H1 (cell line): ENCODE measurements at places on chromosomes 7 and 10.

DNA sequence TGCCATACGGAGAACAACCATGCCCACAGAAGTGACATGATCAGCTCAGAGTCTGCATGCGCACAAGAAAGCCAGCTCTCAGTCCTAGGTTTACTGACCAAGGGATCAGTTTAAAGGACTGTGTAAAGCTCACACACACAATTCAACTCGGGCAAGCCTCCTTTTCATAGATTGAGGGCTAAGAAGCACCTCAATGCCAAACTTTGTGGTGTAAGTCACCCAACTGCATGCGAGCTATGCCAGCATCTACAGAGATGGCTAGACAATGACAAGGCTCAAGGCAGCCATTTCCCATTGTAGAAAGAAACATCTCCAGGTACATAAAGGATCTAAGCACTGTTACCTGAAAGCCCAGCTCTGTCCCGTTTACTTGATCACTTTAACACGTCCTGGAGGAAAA, 36.8 kb downstream of the GPAM start:
- no peak for DNase-seq

DNA sequence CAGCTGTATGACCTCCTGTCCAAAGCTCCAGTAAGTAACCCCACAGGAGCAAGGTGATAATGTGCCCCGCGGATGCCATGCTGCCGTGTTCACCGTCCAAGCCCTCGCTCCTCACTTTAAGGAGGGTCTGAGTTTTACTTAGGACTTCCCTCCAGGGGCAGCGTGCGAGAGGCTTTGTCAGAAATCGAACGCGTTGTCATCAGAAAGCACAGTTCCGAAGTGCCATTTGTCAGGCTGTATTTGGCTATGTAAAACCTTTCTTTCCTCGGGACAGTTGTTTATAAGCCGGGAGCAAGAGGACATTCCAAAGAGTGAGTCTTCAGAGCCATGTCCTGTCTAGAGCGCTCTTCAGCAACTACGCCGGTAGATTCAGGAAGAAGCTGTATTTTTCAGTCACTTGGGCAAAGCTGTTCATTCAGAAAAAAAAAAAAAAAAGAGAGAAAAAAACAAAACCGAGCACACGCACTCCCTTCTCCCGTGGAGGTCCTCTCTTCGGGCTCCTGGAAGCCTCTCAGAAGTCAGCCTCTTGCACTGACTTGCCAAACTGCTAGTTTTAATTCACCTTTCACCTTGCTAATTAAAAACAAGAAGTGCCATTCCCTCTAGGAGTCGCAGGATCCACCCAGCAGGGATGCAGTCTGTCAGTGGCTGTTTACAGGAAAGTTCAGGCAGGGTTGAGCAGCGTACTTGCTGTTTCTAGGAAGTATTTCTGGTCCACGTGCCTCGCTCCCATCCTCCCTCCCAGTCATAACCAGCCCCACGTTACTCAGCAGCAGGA, at the start of gene SEMA3E:
Gene SEMA3E (minus strand): TSS at position 676 of the 778 bp plus-strand sequence.
- DNase-seq, result peak; percentile 54

- no peak for DNase-seq
These were observed 97.1 kb downstream of the SH3PXD2A start for GRCh38 chr10:103758294-103758681.

- DNase-seq, result no peak
These were observed 87.6 kb upstream of the AFAP1L2 start for GRCh38 chr10:114491933-114492332.
